SW480 (cell line): ENCODE measurements at places on chromosomes 1 and 21.

GRCh38 chr1:28950449-28950848 is 36.1 kb downstream of the EPB41 start:
- DNase-seq, result no peak

DNA sequence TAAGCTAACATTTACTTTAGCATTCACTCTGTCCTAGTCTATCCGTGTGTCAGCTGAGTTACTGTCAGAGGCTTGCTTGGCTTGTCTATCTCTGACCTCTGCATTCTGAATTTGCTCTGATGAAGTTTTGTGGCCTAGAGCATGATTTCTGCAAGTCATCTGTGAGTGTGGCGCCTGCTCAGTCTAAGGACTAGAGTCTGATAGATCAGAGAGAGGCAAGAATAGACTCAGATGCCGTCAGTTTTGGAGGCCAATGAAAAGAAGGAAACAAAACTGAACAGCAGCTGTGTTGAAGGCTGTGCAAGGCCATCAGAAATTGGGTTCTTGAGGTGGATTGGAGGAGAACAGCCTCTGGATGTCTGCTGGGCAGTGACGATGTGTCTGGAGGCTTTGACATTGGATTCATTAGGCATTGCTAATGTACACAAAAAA is 573.1 kb downstream of the USP25 start:
- no peak for DNase-seq

DNA sequence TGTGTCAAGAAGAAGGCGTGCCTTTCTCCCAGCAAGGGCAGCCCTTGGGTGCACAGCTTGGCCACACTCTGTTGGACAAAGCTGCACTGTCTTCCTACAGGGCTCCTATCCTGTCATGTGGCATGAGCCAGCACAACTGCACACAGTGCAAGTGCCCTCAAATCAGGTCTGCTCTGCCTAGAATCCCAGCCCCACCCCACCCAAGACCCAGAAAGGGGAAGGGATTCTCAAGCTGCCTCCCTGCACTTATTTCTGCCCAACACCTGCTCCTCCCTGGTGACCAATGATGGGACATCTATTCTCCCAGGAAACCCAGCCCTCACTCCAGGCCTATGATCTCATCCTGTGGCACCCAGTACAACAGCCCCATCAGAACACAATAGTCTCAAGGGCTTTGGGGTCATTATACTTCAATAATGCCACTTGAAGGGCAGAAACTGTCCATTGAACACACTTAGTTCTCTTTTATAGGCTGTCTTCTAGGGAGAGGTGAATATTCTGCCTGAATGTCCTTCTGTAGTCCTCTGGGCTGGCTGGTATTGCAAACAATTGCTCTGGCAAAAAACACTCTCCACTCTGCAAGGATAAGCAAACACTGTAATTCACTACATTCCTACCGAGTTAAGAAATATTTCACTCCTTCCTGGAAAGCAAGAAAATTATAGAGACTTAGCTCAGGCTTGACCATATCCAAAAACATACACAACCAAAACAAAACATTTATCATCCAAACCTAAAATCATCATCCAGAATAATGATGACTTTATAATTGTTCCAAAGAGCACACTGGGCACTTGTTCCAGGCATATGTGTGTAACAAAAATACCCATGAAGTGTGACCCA is 43.1 kb upstream of the IGSF3 start:
- no peak for DNase-seq

DNA sequence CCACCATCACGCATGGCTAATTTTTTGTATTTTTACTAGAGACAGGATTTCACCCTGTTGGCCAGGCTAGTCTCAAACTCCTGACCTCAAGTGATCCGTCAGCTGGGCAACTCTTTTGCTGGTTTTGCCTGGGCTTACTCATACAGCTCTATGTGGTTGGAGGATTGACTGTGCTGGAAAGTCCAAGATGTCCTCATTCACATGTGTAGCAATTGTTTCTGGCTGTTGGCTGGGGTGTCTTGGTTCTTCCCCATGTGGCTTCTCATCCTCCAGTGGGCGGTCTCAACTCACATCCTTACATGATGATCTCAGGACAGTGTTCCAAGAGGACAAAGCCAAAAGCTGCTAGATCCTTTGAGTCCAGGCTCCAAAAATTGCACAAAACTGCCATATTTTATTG is 53.3 kb downstream of the TEX35 start:
- DNase-seq, result no peak

DNA sequence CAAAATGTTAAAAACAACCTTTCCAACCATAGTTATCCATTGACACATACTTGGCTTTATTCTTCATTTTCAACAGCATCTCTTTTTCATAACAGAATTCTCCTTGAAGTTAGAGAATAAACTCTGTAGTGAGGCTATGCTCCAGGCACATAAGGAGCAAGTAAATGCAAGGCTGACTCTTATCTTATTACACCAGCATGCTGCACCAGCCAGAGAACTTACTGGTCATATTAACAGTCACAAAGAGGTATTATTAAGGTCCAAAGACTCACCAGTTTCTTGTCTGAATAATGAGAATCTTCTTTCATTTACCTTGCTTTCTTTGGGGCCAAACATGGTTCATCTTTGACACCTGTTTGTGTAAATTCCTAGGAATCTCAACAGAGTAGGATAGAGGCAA is 71.3 kb upstream of the IVNS1ABP start:
- DNase-seq, result no peak

DNA sequence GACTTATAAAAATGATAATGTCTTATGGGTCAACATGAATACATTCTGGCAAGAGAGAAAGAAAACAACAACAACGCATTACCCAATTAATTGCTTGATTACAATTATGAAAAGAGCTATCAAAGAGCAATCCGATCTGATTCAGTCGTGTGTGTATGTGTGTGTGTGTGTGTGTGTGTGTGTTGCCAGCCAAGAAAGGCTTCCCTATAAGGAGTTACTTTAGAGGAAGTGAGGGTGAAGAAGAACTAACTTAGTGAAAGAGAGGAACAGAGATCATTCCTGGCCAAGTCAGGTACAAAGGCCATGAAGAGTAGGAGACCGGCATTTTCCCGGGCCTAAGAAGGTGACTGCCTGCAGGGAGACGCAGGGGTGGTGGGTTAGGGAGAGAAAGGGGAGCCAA is 9.4 kb downstream of the TMEM35B start:
- no peak for DNase-seq

GRCh38 chr1:52659851-52660596 is 27.1 kb downstream of the SHISAL2A start:
- DNase-seq, result no peak

DNA sequence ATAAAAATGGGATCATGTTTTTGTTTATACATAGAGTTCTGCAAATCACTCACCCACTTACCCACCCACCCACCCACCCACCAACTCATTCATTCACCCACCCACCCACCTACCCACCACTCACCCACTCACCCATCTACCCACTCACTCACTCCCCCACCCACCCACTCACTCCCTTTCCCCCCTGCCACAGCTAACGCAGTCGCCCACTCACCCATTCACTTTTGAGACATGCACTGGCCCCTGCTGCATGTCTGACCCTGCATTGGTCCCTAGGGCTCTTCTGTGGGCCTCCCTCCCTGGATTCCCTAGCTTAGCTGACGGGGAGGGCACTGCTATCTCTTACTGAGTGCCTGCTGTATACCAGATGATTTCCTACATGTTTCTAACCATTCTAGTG is 100.4 kb upstream of the CSF3R start:
- no peak for DNase-seq
